ENCODE measurements at places on chromosomes 7 and 10. TPM values are rescaled to one million over a fixed set of nuclear protein-coding genes. Genes with fewer than 3 reads are reported as not detected.

GRCh38 chr10:132178672-132179545 lies 7.8 kb upstream of the DPYSL4 start:
- DNase-seq: no peak

- peak; percentile 34 for DNase-seq
Measured at GRCh38 chr7:107560898-107561516, 2.7 kb downstream of the COG5 start.

- no peak for DNase-seq
Measured at GRCh38 chr10:89274928-89275327, 23.4 kb upstream of the LIPA start.

GRCh38 chr7:149624006-149624405 lies 126.4 kb upstream of the ZNF746 start:
- DNase-seq: peak; percentile 79

DNA sequence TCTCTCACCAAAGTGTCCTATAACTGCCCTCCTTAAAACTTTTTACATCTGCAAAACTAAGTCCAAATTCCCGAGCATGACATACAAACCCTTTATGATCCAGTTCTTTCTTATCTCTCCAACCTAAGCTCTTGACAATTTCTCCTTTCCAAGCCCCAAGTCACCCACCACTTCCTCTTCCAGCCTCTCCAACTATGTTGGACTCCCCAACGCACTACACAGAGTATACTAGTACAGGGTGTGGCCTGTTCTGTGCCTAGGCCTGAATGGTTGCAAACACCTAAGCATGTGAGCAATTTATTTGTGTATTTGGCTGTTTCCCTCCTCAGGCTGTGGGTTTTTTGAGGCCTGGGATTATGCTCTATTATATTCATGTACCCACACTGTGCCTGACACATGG lies 101.2 kb upstream of the APBB1IP start:
- DNase-seq: no peak

DNA sequence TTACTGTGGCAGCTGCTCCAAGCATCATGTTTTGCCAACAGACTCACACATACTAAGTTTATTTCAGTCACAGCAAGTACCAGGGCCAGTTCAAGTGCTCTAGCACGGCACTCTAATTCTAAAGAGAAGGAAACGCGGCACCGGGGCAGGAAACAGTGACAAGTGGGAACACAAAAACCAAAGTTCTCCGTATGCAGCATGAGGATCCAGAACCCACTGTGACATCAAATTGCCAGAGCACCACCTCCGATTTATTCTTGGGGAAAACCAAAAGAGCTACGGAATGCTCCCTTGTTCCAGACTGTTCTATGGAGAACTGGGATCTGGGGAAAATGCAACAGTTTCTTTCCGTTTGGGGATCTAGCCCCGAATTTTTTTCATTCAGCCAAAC lies 448 bp upstream of the PTER start:
- DNase-seq: peak; percentile 66

SNCG gene
- total RNA-seq: 2.4 TPM

ANKRD7 gene
- total RNA-seq: 1.8 TPM

ANXA8 gene
- total RNA-seq: 0.72 TPM

LBX1 gene
- not detected for total RNA-seq

OR13A1 gene
- total RNA-seq: under 0.01 TPM

UCMA gene
- not detected for total RNA-seq

ITPRID1 gene
- total RNA-seq: not detected
